ENCODE measurements at places on chromosomes 5 and 9.

- DNase-seq = no peak
These were observed 877.7 kb downstream of the TLE4 start for GRCh38 chr9:80449513-80449912.

GRCh38 chr5:74179701-74180100 is 460.8 kb downstream of the ENC1 start:
- peak; percentile 29 for DNase-seq

- DNase-seq = no peak
These were observed 131.2 kb upstream of the PIK3R1 start for GRCh38 chr5:68084396-68084795.

GRCh38 chr5:78925129-78925876 is 59.8 kb downstream of the ARSB start:
- DNase-seq = no peak

GRCh38 chr5:67528953-67529352 is 332.4 kb upstream of the CD180 start:
- DNase-seq = no peak

- DNase-seq = no peak
These were observed 12.8 kb upstream of the SPATA24 start for GRCh38 chr5:139416651-139417050.

- no peak for DNase-seq
These were observed 54.3 kb downstream of the GRAMD2B start for GRCh38 chr5:126477294-126478117.

DNA sequence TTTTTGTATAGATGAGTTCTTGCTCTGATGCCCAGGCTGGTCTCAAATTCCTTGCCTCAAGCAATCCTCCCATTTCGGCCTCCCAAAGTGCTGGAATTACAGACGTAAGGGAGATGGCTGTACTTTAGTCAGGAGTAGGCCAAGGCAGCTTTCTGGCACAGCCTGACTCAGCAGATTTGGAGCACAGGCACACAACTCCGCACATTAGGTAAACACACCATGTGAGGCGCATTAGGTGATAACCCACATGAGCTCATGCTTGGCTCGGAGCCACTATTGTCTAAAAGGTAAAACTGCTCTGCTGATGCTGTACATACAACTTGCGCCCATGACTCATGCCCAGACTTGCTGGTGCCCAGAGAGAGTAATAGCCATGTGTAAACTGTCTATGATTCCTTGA is 1157.9 kb downstream of the TAF11L14 start:
- DNase-seq = peak; percentile 2

DNA sequence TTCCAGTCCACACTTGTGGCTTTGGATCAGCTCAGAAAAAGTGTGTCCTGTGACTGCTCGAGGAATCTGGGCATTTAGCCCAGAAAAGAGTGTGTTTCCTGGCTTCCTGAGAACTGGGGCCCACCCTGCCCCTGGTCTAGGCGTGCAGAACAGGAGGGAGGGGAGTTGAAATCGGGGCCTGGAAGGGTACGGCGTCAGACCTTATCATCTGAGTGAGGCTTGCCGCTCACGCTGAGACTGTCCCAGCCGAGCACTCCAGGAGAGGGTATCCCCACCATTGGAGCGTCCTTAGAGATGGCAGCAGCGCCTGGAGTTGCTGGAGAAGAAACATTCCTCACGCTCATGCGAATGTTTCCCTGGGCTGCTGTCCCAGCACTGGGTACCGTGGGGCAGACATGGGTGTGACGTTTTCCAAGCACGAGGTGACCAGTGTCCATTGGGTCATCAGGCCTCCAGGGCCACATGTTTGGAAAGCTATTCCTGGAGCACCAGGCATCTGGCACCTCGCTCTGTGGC is 22.5 kb downstream of the NEK6 start:
- peak; percentile 97 for DNase-seq

GRCh38 chr5:2929779-2930178 is 178.3 kb upstream of the IRX2 start:
- DNase-seq = no peak

DNA sequence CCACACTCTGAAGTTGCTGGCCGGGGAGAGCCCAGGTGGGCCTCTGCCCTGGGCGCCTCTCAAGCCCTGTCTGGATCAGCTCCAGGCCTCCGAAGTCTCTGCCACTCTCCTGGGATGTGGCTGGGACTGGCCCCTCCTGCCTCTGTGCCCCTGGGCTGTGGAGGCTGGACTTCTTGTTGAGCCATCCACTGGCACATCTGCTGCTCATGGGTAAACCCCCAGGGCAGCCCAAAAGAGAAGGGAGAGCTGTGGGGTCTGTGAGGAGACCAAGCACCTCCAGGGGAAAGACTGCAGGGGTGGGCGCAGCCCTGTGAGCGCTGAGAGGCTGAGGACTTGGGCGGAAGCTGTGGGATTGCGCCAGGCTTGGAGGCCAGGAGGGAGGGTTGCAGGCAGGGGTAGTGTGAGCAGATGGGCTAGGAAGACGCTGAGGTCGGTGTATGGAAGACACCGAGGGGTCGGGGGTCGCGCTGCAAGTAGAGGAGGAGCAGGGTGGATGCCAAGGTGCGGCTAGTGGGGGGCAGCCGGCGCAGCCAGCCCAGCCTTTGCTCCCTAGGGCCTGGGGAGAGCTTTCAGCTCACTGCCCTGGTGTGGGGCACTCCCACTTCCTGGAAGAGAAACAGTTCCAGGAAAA is 118.1 kb downstream of the WNK2 start:
- no peak for DNase-seq

DNA sequence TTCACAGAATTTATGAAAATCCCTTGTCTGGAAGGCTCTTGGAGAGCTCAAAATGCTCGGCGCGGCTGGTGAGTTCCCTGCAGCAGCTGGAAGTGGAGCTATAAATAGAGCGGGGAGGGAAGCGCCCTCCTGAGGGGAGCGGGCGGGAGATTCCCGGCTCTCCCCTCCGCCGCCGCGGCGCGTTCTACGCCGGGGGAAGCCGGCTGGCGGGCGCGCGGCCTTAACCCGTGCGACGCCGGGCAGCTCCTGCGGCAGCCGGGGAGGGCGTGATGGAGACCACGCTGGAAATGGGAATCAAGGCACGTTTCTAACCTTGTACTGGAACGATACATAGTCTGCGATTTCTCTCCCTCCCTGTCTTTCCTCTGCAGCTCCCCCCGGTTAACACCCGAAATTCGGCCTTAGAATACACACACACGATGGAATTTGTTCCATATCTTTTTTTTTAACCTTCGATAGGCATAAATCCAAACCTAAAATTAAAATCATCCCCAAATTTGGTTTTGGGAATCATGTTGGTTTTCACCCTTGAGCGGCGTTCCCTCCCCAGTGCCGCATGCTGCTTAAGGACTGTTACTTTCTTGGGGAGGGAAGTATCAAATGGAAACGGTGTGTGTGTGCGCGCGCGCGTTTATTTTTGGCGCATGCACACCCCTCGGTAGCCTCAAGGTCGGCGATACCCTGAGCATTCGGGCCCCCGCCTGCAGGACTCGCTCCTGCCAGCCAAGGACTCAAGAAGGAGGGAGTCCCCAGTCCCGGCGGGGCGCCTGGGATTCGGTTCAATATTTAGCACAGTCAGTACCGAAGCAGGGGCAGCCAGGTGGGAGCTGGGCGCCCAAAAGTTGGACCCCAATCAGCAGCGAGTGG is 306.3 kb upstream of the KCNN2 start:
- DNase-seq = peak; percentile 82

GRCh38 chr9:98175762-98176161 is 16.7 kb downstream of the CORO2A start:
- DNase-seq = no peak

DNA sequence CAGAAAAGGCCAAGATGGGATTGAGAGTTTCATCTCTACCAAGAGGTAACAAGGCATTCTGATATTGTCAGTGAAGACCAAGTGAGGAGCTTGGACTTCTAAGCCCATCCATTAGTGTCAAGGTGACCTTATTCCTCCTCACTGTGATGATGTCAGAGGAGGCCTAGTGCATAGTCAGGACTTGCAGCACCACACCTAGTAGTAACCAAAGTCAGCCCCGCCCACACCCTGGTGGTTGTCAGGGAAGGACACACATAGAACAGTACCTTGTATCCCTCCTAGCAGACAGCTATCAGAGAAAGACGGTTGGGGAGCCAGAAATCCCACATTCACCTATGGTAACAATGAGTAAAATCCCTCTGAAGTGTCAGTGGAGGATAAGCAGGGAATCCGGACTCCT is 111.7 kb downstream of the AP3B1 start:
- DNase-seq = no peak

- no peak for DNase-seq
These were observed 269.0 kb downstream of the DENND1A start for GRCh38 chr9:123660691-123661466.

DNA sequence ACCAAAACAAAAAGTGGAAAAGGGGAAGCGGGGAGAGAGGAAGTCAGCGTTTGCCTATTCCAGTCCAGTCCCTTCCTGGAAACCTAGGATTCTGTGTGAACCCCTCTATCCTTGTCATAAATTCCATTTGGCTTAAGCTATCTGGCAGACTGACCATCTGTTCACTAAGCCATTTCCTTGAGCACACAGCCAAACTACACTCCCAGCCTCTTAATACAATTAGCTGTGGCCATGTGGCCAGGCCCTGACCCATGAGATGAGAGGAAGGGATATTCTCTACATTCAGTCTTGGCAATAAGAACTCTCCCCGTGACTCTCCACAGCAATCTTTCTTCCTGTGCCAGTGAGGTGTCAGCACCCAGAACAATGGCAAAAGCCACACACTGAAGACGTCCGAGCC is 424.8 kb downstream of the TLE1 start:
- DNase-seq = peak; percentile 50

GRCh38 chr5:84494453-84494852 is 109.8 kb upstream of the EDIL3 start:
- peak; percentile 88 for DNase-seq

- no peak for DNase-seq
These were observed 86.9 kb downstream of the AOPEP start for GRCh38 chr9:94813379-94813778.

- no peak for DNase-seq
These were observed 12.1 kb downstream of the MAN2A1 start for GRCh38 chr5:109701792-109702191.

DNA sequence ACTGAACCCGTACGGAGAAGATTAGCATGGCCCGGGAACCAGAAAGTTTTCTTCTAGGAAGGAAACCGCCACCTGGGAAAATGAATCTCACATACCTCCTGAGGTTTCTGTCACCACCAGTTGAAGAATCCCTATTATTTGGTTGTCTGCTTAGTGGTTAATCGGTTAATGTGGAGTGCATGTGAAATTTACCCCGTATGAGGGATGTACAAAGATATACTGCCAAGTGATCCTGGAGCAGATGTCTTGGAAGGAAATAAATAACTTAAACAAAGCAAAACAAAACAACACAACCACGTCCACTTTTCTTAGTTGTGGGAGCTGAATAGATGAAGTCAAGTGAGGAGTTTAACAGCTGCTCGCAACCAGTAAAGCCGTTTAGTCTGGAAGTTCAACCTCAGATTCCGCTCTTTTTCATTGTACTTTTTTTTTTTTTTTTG is 3.8 kb downstream of the DMRT2 start:
- no peak for DNase-seq

- no peak for DNase-seq
These were observed 83.1 kb upstream of the MAST4 start for GRCh38 chr5:66513130-66513529.

- DNase-seq = no peak
These were observed 319.5 kb upstream of the TNC start for GRCh38 chr9:115437418-115437817.

DNA sequence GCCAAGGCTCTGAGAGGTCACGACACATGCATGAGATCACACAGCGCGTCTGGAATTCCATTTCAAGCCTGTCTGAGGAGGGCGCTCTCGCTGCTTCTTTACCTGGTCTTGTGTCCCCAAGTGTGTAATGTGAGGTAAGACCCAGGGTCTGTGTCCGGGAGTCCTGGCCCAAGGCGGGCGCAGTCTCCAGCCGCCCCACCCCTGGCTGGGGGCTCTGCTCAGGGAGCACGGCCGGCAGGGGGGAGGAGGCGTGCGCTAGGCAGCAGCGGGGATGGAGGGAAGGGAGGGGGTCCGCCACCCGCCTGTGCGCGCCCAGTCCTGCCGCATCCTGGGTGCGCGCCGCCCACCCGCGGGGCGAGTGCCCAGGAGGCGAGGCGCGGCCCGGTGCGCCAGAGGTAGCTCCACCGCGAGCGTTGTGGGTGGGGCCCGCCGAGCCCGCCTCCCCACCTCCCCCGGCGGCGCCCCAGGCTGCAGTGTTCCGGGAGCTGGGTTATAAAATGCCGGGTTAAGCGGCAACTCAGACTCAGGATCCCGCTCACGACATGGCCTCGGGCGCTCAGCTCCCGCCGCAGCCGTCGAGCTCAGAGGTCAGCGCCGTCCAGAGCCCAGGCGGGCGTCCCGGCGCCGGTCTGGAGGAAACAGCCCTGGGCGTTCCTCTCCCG is at the start of gene CCNI2:
Gene CCNI2 (plus strand): TSS at position 473 of the 662 bp plus-strand sequence. CDS start 70 bp downstream, at position 543.
- peak; percentile 52 for DNase-seq

GRCh38 chr9:4849369-4849768 is 56.6 kb downstream of the RCL1 start:
- no peak for DNase-seq

DNA sequence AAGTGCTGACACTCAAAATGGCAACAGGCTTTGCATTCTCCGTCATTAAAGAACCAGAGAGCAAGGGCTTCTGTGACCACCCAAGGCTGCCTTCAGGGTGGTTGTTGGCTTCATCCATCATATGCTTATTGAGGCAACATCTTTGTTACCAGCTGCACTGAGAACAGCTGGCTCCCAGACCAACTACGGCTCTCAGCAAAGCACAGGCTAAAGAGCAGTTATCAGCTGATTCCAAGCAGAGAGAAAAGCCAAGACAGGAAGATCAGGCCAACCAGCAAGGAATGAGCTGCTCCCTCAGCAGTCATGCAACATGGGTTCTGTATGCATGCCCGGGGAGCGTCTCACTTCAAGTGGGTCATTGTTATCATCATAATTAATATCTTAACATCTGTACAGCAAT is 358.9 kb downstream of the ACTL7B start:
- DNase-seq = no peak

- peak; percentile 63 for DNase-seq
These were observed 494 bp downstream of the CERT1 start for GRCh38 chr5:75510836-75511434.

DNA sequence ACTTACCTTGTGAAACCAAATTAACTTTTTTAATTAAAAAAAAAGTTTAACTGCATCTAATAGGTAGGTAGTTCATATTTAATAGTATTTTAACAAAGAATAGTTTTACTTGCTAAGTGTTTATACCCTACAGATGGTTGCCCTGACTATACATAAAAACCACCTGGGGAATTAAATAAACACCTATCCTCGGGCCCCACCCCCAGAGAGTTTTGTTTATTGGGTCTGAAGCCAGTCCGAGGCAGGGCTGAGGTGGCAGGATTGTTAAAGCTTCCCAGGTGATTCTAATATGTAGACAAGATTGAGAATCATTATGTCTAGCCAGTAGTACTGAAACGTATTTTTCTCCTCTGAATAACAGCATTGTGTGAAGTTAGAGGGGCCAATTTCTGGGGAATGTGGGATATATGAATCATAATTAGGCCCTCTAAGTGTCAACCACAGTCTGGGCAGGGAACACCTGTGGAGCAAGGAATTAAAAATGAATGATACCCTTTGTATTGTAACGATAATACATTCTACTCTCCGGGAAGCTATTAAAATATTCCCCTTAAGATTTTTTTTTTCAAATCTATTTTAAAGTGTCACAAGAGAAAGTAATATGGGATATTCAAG is 5.6 kb upstream of the PAM start:
- DNase-seq = no peak
